ENCODE measurements at places on chromosomes 5 and 9.

DNA sequence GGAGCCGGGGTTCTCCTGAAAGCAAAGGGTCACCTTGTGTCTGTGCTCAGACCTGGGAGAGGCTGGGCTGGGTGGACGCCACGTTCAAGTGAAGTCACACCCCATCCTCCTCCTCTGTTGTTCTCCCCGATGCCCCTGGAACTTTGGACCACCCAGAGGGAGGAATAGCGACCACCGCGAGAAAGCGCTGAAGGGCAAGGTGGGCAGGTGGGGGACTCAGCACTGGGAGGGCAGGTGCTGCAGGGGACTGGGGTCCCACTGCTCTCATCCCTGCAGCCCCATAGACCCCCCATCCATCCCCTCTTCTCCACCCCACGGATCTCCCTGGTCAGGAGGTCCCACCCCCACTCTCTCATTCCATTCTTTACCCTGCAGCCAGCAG, 48.8 kb upstream of the COL5A1 start:
- no peak for DNase-seq

GRCh38 chr9:27331393-27331792, 34.4 kb upstream of the EQTN start:
- DNase-seq: no peak

- DNase-seq: no peak
Measured at GRCh38 chr5:98320343-98320742, 453.1 kb upstream of the RGMB start.

DNA sequence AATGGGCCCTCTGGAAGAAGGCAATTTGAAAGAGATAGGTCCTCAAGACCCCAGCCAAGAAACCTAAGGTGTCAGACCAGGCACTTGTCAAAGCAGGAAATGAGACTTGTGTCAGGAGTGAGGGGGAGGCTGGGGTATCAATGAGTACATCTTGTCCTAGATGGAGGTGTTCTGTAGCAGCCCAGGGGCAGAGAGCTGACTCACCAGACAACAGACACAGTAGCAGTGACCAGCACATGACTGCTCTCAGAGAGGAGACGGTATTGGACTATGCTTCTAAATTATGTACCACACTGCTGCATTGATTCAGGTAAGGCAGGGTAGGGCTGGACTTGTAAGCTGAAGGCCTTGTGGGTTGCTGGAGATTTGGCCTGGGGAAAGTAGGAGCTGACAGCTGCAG, 551.2 kb upstream of the KLF4 start:
- no peak for DNase-seq

GRCh38 chr9:6714176-6714575, 43.6 kb upstream of the KDM4C start:
- no peak for DNase-seq

Data from DMS79 treated with DMSO at 0.1 percent for 48 hours (cell line).